ENCODE measurements at places on chromosomes 1 and 21.

DNA sequence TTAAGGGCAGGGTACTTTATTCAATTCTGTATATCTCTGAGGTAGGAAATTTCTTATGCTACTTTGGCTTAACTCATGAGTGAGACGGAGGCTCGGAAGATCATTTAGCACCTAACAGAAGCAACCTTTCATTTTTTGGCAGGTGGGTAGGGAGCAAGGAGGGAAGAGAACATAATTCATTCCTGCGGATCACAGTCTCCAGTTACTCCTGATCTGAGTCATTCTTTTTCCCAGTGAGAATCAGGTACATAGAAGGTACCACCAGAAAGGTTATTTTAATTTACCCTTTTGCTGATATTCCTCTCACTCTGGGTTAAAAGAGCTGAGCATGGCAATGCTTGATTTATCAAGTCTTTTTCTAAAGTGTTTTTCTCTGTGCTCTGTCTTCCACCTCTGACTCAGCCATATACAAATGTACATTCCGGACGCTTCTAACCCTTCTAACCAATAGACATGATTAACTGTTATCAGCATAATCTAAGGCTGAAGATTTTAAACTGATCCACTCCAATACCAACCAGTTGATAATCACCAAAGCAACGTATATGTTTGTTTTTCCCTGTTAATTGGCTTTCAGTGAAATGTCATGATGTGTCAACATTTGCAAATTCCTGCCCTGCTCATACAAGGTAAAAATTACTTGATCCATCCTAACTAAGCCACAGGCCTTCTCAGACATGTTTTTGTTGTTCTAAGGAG is 271.7 kb downstream of the DUSP10 start:
- DNase-seq: no peak

DNA sequence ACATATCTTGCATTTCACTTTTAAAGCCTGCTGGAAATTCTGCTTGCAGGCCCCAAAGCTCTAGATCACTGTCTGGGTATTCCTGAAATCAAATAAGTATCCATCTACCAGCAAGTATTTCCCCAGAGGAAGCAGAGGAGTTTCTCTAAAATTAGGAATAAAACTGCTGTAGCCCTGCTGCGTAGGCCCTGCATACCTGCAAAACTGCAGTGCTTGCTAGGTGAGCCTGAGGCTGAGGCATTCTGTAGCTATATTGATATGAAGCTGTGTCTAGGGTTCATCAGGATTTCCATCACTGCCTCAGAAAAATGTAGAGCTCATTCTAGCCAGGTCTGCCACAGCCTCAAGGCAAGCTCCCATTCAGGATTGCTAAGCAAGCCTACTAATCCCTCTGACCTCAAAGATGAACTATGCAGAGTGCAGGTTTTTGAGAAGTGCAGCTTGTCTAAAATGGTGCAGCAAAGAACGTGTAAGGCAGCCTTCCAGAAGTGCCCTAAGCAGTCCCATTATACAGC is 28.7 kb downstream of the NPHS2 start:
- no peak for DNase-seq

GRCh38 chr1:212486619-212486975 is 53.9 kb downstream of the NENF start:
- no peak for DNase-seq

DNA sequence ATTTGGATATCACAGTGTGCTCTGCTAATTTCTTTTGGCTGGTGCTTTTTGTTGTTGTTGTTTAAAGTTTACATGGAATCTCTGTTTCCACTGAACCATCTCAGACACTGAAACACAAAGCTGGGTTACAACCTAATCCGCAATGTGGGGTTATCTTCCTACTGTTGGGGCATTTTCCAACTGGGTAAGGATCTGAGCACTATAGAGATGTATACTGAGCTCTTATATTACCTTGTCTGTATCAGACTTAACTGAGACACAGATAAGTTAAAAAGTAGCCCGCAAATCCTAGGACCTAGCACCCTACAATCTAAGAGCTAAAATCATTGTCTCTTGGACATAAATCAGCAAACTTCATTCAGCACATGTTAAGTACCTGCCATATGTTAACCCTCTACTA is 169.2 kb downstream of the LTN1 start:
- no peak for DNase-seq

DNA sequence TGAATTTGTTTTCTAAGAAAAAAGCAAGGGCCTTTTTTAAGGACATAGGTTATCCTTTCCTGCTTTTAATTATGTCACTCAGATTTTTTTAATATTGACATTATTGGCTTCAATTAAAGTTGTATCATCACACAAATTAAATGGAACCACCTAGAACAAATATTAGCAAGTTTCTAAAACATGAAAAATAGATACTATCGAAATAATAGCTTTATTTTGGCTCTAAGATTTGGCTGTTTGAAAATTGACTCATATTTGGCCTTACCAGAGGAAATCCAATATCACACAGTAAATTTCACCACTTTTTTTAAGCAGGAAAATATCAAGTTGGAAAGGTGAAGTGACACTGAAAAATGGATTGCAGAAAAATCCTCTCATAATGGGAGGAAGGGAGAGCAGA is 9.2 kb downstream of the DNASE2B start:
- DNase-seq: no peak

- no peak for DNase-seq
These were observed 11.2 kb upstream of the H3-3A start for GRCh38 chr1:226051365-226051764.

All from D721Med (cell line).